ENCODE measurements at places on chromosomes 5 and 9. TPM values are rescaled to one million over a fixed set of nuclear protein-coding genes. Genes with fewer than 3 reads are reported as not detected.

GRCh38 chr5:41793141-41793770 is 77.0 kb downstream of the OXCT1 start:
- DNase-seq: no peak

GRCh38 chr9:69299315-69299714 is 25.7 kb upstream of the ENTREP1 start:
- DNase-seq: no peak

Gene SLC36A2
- total RNA-seq: not detected

Gene PTGS1
- total RNA-seq: 7.6 TPM

GRCh38 chr5:151781201-151781600 is 9.4 kb downstream of the G3BP1 start:
- DNase-seq: no peak

DNA sequence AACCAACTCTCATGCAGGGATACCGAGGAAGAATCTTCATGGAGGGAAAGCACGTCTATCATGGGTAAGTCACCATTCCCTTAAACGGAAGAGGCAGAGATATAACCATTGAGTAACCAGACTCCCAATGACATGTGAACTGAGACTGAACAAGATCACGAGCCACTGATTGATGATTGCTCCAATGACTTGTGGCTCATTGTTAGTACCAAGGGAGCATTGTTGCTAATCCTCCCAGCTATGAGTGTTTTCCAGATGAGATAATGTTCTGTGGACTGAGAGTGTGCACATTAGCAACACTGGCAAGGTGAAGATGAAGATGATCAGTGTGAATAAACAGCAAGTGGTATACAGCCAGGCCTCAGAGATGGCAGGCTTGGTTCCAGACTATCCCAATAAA is 219.2 kb upstream of the MAP3K1 start:
- DNase-seq: no peak

- DNase-seq: peak; percentile 76
Observed at GRCh38 chr9:92180669-92181181, 65.5 kb upstream of the SPTLC1 start.

DNA sequence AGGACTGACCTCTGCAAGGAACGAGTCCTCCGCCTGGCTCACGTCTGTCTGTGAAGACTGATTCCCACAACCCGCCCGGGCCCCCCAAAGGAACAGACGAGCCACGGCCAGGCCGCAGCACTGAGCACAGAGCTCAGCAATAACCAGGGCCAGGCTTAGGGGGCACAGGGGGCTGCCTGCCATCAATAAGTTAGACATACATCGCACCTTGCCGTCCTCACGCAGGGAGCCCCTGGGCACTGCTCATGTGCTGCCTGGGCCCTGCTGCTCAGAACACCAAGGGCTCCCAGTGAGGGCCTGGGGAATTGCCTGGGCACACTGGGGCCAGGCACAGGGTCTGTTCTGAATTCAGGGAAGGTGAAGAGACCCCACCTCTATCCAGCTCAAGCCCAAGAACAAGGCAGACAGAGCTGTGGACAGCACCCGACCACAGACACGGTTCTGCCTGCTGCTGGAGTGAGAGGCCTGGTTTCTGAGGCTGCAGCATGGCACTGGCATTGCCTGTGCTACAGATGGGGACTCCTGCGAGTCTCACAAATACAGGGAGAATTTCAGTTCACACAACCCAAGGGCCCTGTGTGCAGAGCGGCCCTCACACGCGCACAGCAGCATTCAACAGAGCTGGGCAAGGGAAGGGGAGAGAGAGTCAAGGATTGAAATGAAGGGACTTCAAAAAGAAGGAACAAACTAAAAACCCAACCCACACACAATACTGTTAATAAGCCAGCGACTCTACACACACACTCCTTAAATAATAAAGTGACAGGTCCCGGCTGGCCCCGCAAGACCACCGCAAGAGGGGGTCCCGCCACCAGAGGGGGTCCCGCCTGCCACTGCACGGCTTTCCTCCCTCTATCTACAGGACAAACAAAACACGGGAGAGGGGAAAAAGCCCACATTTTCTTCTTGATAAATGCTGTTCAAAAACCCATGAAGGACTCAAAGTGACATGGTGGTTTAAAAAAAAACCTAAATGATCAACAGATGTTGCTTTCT is 32.0 kb downstream of the PRRT1B start:
- DNase-seq: no peak

DNA sequence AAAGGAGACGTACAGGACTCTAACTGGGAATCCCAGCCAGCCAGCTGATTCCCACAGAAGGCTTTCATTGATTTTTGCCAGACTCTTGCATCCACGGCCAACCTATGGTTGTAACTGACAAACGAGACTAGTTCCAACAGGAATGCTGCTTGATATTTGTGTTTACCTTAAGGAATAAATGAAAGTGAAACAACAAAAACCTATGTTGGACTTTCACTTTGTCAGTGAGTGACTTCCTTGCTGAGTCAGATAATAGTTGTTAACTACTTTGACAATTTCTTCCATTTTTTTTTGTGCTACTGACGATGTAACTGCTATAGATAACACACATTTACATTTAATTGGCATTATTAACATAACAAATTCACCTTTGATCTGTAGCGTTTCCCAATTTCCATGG is 63.4 kb upstream of the LRRTM2 start:
- DNase-seq: no peak

- no peak for DNase-seq
Observed at GRCh38 chr5:32713770-32714381, 2.8 kb downstream of the NPR3 start.

Gene PLK2
- 705 TPM for total RNA-seq

DNA sequence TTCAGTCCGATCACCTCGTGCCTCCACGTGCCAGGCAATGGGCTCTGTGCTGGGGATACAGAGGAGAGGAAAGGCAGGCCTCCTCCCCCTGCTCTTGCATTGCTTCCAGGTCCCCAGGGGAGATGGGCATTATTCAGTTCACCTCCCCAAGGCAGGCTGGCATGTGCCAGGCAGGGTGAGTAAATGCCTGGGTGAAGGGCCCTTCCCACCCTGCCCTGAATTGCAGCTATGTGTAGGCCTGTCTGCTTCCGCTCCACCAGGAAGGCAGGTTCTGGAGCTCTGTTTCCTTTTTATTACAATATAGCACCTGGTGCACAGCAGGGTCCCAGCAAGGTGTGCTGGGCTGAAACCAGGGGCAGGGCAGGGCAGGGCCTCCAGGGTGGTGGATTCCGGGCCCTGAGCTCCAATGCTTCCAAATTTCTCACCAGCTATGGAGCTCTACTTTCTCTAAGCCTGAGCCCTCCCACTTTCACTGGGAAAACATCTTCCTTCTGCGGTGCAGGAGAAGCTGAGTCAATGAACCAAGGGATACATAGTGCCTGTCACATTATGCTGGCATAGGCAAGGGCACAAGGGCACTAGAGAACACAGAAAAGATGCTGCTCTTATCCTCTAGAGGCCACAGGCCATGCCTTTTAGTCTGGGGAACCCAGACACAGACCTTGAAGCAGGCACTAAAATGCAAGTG is 42.0 kb downstream of the SHB start:
- DNase-seq: no peak

GRCh38 chr9:132370592-132370991 is 15.8 kb upstream of the SETX start:
- no peak for DNase-seq

DNA sequence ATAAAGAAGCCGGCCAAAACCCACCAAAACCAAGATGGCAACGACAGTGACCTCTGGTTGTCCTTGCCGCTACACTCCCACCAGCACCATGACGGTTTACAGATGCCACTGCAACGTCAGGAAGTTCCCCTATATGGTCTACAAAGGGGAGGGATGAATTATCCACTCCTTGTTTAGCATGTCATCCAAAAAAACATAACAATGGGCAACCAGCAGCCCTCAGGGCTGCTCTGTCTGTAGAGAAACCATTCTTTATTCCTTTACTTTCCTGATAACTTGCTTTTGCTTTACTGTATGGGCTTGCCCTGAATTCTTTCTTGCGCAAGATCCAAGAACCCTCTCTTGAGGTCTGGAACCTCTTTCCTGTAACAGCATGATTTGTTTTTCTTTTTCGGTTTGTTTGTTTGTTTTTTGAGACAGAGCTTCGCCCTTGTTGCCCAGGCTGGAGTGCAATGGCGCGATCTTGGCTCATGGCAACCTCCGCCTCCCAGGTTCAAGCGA is 2.0 kb upstream of the UAP1L1 start:
- DNase-seq: no peak

DNA sequence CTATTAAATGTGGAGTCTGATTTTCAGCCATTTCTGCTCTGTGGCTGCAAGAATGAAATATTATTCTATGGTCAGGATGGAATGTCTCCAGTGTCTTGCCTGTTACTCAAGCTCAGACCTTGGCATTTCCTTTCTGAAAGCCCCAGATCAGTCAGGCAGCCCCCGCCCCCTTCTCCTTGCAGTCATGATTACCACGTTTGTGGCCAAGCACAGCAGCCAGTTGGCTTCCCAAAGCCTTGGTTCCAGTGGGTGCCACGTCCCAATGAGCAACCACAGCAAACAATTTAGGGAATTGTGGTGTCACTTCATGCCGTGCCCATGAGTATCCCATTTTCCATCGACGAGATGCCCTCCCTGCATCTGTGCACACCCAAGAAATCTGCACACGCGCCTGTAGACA is 9.7 kb upstream of the OBP2A start:
- DNase-seq: no peak

DNA sequence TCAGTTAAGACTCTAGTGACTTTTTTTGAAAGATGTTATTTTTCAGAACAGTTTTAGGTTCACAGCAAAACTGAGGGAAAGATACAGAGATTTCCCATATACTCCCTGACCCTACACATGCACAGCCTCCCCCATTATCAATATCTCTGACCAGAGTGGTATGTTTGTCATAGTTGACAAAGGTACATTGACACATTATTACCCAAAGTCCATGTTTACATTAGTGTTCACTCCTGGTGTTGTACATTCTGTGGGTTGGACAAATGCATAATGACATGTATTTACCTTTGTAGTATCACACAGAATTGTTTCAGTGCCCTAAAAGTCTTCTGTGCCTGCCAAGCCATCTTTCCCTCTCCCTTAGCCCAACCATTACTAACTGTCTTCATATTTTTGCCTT is 470.7 kb upstream of the DMAC1 start:
- no peak for DNase-seq

Gene AHRR
- total RNA-seq: 0.09 TPM

GRCh38 chr5:110477911-110478310 is 248.6 kb downstream of the TMEM232 start:
- DNase-seq: no peak

- no peak for DNase-seq
Observed at GRCh38 chr9:6960777-6961176, 203.0 kb downstream of the KDM4C start.

- no peak for DNase-seq
Observed at GRCh38 chr9:133967024-133967741, 24.9 kb downstream of the VAV2 start.

Gene SLC25A48
- total RNA-seq: not detected

Gene F2RL2
- total RNA-seq: 11.2 TPM

- DNase-seq: no peak
Observed at GRCh38 chr5:74801941-74802340, 34.9 kb downstream of the NSA2 start.

GRCh38 chr9:135692410-135692809 is 6.9 kb downstream of the SOHLH1 start:
- no peak for DNase-seq

GRCh38 chr5:172425402-172425801 is 28.9 kb downstream of the SH3PXD2B start:
- no peak for DNase-seq

DNA sequence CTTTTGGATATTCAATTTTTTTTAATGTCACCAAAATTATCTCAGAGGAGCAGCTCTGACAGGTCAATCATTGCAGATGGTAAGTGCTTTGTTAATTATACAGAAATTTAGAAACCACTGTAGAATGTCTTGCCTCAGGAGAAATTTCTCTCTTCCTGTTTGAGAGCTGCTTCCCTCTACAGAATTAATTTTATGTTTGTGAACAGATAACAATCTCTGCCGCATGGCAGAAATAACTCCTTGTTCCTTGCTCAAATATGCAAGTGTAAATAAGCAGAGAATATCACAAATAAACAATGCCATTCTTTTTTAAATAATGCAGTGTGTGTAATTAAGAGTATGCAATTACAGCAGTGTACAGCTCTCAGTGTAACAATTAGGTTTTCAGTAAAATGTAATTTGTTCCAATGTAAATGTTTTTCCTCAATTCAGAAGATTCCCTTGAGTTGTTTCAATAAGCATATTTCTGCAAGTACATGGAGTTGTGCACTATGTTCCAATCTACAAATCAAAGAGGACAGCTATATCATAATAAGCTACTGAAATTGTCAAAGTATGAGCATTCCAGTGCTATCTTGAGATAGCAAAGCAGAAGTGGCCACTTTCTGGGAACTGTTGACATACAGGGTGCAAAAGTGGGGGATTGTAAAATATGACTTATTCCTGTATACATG is 1012.8 kb downstream of the MAT2B start:
- DNase-seq: no peak

GRCh38 chr9:134858051-134858841 is 22.4 kb upstream of the FCN2 start:
- peak; percentile 62 for DNase-seq

DNA sequence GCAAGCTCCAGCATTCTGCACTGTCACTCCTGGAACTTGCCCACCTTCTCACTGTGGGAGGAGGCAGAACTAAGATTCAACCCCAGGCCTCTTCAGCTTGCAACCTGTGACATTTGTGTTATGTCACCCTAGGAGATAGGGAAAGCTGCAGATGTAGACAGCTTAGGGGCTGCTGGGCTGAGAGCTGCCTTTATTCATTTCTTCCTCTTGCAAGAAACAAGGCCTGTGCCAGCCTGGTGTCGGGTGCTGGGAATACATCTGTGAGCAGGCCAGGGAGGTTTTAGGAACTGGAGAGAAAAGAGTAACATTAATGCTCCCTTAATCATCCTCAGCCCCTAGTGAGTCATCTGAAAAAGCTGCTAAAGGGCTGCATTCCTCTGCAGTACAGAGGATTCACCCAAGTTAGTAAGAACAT is 101.8 kb downstream of the FGF18 start:
- peak; percentile 78 for DNase-seq

Gene TAF11L5
- total RNA-seq: not detected

- DNase-seq: no peak
Observed at GRCh38 chr9:130963337-130963908, 24.4 kb upstream of the FIBCD1 start.

DNA sequence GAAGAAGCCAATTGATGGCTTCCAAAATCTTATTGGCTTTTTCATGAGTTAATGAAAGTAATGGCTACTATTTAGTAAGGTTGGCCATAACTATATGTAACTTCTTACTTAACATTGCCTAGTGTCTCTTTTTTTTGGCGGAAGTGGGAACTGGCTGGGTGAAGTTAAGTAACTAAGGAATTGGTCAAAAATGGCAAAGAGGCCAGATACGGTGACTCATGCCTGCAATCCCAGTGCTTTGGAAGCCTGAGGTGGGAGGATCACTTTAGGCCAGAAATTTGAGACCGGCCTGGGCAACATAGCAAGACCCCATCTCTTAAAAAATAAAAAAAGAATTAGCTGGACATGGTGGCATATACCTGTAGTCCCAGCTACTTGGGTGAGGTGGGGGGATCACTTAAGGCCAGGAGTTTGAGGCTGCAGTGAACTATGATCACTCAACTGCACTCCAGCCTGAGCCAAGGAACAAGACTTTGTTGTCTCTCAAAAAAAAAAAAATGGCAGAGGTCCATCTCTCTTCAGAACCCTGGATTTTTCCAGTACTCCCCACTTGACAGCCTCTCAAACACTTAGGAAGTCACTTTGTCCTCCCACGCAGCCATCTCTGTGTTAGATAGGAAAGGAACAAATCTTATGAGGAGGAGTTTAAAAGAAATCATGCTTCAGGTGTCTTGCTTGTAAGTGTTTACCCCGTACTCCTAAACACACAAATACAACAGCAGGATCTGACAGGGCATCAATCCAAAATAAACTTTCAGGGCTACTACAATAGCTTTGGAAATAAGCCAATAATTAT is 75.7 kb downstream of the TEK start:
- peak; percentile 16 for DNase-seq
